ENCODE measurements at places on chromosomes 6 and 20.
A peak's percentile ranks its signal among the peaks of the same experiment; 100 is the strongest.

- DNase-seq = peak; percentile 93
These were observed 672 bp upstream of the SRSF6 start for GRCh38 chr20:43456809-43457639.

GRCh38 chr20:24492698-24493097 is 23.3 kb downstream of the SYNDIG1 start:
- DNase-seq = no peak

DNA sequence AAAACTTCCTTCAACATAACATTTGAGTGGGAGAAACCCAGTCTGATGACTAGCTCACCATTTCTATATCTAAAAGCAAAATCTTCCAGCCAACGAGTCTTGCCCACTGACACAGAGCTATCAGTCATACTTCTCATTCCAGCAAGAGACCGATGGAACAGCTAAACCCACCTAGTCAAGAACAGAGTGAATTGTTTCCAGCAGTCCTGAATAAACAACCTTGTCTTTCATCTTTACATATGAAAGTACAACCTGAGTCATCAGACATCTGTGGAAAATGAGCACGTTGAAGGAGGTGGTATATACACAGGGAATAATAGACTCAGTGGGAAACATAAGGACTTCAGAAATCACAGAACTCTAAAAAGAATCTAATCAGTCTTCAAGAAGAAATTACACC is 23.8 kb downstream of the NRSN1 start:
- DNase-seq = no peak

DNA sequence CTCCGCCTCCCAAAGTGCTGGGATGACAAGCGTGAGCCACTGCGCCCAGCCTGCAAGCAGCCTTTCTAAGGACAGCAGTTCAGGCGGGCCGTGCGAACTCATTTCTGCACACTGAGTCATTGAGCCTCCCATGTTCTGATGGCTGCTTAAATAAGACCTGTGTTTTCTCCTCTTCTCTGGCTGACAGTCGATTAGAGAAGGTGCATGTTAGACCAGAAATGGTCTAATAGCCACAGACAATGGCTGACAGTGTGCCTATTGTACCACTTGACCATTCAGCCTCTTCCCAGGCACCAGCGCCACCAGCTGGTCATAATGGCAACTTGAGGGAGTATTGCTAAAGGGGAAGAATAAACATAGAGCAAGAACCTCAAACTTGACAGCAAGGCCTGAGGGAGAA is 6.2 kb downstream of the CST11 start:
- DNase-seq = no peak

GRCh38 chr6:48626421-48626820 is 515.4 kb upstream of the PTCHD4 start:
- DNase-seq = no peak

- DNase-seq = no peak
These were observed 11.9 kb downstream of the SYNE1 start for GRCh38 chr6:152625213-152625612.

- DNase-seq = no peak
These were observed 545 bp downstream of the FNDC1 start for GRCh38 chr6:159169557-159170332.

- DNase-seq = no peak
These were observed 83.4 kb downstream of the CCDC170 start for GRCh38 chr6:151577257-151577656.

DNA sequence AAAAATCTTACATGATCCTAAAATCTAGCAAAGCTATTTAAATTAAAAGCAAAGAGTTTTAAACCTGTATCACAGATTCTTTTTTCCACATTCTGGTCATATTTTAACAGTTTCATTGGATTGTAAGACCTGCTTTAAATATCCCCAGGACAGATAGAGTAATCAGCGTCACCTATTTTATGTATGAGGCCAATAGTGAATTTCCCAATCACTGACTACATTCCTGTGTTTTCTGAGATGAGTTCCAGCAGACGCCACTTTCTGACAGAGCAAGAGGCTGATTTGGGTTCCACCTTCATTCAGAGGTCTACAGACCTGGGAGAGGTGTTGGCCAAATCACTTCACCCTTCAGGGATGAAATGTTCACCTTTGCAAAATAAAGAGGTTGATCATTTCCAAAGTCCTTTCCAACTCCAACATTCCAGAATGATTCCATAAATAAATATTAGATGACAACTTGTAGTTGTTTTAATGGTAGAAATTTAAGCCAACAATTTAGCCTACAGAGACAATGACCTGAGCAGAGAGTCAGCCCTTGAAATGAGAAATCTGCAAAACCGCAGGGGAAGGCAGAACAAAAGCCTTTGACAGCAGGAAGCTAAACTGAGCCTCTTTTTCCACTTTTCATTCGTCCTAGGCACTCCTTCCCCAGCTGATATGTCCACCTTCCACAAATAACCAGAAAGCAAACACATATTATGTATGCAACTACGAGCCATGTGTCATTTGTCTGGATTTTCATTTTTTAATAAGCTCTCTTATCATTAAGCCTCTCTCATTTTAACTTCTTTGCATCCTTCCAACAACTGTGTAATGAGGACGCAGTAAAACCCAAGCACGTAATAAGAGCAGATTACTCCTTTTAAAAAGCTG is 105.2 kb downstream of the TFAP2A start:
- DNase-seq = no peak

- no peak for DNase-seq
These were observed 113.9 kb downstream of the RIN2 start for GRCh38 chr20:19872001-19872400.

- no peak for DNase-seq
These were observed 152.8 kb upstream of the RIPOR2 start for GRCh38 chr6:25088513-25088912.

DNA sequence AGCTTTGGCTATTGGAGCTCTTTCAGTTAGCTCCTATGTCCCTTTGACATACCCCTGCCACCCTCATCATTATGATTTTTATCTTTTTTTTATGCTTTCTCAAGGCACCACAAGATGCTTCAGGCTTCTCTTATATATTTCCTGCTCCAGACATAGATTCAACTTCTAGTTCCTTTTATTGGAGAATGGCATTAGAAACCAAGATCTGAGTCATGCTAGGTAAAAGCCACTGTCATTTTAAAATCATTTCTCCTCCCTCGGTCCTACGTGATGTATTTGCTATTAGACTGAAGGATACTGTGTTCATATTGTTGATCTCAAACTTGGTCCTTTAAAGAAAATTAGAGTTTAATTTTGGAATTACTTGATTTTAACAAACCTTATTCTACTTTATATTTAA is 8.3 kb downstream of the TENT5A start:
- no peak for DNase-seq

GRCh38 chr20:38066969-38067716 is 33.6 kb downstream of the RPRD1B start:
- no peak for DNase-seq

GRCh38 chr6:75568100-75568499 is 33.6 kb upstream of the SENP6 start:
- DNase-seq = no peak

DNA sequence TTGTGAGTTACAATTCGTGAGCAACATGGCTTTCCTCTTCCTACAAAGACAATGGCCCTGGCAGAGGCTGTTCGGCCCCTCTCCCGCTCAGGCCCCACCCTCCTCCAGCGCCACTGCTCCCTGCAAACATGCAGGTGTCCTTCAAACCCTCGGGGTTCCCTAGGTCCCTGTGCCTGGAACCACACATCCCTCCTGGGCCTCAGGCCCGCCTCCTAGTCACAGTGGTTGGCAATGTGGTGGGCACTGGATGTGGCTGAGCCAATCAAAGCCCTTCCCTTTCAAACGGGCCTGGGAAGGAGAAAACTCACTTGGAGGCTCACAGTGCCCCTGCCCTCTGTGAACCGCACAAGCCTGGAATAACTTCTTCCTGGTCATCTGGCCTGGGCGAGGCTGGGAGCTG is 147.2 kb downstream of the TFAP2C start:
- DNase-seq = peak; percentile 29

DNA sequence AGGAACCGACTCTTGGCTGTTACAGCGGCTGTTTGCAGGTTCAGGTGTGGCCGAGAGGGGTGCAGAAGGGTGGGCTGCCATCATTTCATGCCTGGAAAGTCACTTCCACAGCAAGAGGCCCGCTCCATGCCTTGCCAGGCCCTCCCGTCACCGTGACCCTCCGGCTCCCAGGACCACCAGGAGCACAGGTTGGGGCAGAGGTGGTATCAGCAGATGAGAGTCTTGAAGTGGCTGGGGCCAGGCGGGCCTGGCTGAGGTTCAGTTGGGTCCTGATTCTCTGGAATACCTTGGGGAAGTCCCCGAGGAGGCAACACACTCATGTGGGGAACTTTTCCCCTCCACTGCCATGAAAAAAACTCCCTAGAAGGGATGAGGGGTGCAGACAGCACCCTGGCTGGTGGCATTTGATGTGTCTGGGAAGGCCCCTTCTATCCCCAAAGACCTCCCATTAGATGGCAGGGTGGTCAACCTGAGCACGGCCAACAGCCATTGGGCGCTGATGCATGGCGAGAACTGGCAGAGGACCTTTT is 34.2 kb upstream of the IRF4 start:
- DNase-seq = no peak

GRCh38 chr6:138477913-138478539 is 21.3 kb downstream of the NHSL1 start:
- DNase-seq = no peak

GRCh38 chr20:16043931-16044330 is 529.3 kb downstream of the KIF16B start:
- DNase-seq = no peak

- DNase-seq = no peak
These were observed 412.0 kb upstream of the NOX3 start for GRCh38 chr6:155867682-155868081.

GRCh38 chr6:21616005-21616404 is 22.5 kb downstream of the SOX4 start:
- no peak for DNase-seq

- DNase-seq = peak; percentile 2
These were observed 77.3 kb upstream of the SLC35F1 start for GRCh38 chr6:117829594-117830319.

- no peak for DNase-seq
These were observed 283.7 kb downstream of the BTBD3 start for GRCh38 chr20:12201289-12201991.

- no peak for DNase-seq
These were observed 46.8 kb upstream of the TENT5A start for GRCh38 chr6:81799323-81799722.

DNA sequence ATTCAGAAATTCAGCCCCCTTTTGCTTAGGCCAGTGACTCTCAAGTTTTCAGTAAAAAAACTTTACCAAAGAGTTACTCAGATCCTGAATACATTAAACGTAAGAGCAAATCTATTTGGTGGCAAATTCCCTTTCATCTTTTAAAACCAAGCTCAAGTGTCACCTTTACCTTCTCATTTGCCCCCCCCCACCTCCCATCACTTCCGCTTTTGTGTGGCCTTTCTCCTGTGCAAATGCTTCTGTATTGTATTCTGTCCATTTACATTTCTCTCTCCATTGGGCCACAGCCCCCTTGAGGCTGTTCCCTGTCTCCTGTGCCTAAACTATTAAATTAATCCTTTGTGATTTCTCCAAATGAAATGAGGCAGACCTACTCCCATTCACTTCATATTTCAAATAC is 1.9 kb downstream of the NOL7 start:
- no peak for DNase-seq

GRCh38 chr6:163536770-163537169 is 122.3 kb downstream of the QKI start:
- no peak for DNase-seq

GRCh38 chr6:166511316-166511715 is 75.2 kb downstream of the RAMACL start:
- DNase-seq = no peak

GRCh38 chr20:9375221-9375681 is 139.1 kb upstream of the LAMP5 start:
- DNase-seq = no peak

- DNase-seq = peak; percentile 54
These were observed 7.2 kb upstream of the SERPINB1 start for GRCh38 chr6:2848851-2849250.

DNA sequence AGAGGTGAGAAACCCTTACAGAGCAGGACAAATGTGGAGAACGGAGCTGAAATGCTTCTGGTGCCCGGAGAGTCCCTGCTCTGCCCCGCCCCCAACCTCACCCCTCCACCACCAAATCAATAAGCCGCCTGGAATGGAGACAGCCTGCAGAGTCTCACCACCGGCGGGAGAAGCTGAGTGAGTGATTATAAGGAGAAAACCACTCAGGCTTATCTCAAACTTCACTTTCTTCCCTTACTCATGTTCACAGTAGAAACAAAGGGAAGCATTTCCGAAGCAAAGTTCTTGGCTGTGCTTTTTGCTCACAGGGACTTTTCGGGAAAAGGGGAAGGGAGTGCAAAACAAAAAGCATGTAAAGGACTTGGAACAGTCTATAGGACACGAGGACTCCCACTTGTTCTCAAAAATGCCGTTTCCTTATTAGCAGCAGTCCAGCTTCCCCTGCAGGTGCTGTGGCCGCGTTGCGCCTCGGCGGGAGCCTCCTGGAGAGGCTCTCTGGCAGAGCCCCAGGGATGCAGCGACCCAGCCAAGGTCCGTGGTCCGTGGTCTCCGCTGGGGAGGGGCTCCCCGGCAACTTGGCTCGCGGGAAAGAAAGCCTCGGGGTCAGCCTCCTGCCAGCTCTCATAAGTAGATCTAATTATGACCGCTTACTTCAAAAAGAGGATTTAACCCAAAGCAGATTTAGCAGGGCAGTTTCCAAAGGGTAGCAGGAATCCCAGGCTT is 64.8 kb upstream of the TMEM30A start:
- no peak for DNase-seq

DNA sequence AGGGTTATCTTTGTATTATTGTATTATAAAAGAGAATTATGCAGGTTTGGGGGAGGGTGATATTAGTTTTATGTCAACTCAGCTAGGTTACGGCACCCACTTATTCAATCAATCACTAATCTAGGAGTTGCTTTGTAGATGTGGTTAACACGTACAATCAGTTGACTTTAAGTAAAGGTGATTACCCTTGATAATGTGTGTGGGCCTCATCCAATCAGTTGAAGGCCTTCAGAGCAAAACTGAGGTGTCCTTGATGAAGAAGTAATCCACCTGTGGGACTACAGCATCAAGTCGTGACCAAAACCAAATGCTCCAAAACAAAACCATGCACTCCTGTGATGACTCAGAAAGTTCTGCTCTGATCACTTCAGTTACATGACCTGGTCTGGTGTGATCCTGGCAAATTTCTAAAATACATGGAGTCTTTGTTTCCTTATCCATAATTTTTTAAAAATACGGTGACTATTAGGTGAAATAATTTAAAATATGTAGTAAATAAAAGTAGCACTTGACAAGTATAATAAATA is 114.1 kb downstream of the IYD start:
- DNase-seq = no peak

DNA sequence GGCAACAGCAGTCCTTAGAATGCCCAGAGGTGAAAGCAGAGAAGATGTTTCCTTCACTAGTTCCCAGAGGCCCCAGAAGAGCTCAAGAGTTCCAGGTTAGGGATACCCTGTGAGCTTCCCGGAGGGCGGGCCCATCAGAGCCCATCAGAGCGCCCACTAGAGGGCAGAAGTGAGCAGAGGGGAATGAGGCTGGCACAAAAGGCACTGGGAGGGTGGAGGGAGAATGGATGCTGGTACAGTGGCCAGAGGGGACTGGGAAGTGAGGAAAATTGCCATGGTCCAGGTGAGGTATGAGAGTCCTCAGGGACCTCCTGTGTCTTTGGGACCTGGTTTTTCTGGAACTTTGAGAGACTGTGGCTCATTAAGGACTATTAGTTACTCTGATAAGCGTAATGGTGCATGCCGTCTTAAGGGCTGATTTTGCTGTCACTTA is 57.3 kb downstream of the LINC00237 start:
- peak; percentile 7 for DNase-seq

- DNase-seq = no peak
These were observed 178.2 kb downstream of the SOX4 start for GRCh38 chr6:21771626-21772320.
